ENCODE measurements at places on chromosomes 2 and 18.

DNA sequence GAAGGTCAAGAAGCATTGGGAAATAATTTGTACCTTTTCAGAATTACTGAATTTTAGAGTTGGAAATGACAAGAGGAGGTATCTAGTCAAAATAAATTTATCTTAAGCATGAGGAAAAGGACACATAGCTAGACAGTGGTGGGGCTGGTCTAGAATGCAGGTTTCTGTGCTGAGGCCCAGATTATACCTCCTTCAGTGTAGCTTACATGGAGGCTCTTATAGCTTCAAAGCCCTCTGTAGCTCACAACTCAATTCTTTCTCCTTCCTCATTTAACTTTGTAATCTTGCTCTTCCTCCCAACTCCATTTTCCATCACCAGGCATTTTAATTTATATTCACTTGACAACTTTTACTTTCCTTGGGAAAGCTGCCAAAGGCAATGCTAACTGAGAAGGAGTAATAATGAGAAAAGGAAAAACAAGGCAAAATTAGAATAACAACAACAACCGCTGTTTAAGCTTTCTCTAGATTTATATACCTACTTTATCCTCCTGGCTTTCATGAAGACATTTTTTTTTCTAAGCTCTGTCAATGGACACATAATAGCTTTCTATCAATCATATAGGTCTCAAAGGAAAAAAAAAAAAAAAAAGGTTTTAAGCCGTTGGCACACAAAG is 58.5 kb downstream of the CLHC1 start:
- no peak for DNase-seq

- DNase-seq: peak; percentile 41
Observed at GRCh38 chr2:204472375-204472774, 72.9 kb upstream of the PARD3B start.

DNA sequence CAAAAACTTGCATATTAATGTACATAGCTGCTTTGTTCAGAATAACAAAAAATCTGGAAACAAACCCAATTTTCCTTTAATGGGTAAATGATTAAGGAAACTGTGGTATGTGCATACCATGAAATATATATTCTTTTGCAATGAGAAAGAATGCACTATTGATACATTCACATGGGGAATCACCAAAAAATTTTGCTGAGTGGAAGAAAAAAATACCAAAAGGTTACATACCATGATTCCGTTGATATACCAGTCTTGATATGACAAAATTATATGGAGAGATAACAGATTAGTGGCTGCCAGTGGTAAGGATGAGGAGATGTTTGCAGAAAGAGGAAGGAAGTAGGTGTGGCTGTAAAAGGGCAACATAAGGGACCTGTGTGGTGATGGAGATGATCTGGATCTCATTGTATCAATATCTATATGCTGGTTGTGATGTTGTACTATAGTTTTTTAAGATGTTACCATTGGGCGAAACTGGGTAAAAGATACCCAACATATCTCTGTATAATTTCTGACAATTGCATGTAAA is 54.6 kb upstream of the BCL2L11 start:
- no peak for DNase-seq

DNA sequence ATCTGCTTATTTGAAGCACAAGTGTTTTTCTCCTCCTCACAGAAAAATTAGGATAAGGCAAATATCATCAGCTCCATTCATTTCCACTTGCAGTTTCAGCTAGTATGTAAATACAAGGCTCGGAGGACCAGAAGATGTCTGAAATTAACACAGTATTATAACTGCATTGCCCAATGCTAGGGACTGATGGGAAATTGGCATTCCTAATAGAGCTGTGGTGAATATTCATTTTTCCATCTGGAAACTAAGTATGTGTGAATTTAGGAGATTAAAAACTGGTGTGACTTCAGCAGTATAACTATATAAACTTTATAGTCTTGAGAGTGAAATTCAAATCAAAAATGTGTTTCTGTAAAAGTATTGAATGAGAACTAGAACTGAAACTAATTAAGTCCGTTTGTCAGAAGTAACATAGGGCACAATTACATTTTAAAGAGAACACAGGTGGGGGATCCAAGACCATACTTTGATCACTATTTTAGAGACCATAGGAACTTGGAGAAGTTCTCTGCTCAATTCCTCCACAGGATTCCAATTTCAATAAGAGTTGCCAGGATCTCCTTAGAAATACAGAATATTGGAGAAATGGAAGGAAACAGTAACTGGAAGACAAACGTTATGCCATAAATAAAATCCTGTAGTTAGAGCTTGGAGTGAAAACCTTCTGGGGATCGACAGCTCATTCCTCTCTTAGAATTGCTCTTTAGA is 12.1 kb upstream of the ITGA6 start:
- no peak for DNase-seq

- no peak for DNase-seq
Observed at GRCh38 chr18:12468445-12468844, 60.7 kb downstream of the PRELID3A start.

- DNase-seq: peak; percentile 68
Observed at GRCh38 chr2:237219826-237220225, 134.1 kb downstream of the COPS8 start.

DNA sequence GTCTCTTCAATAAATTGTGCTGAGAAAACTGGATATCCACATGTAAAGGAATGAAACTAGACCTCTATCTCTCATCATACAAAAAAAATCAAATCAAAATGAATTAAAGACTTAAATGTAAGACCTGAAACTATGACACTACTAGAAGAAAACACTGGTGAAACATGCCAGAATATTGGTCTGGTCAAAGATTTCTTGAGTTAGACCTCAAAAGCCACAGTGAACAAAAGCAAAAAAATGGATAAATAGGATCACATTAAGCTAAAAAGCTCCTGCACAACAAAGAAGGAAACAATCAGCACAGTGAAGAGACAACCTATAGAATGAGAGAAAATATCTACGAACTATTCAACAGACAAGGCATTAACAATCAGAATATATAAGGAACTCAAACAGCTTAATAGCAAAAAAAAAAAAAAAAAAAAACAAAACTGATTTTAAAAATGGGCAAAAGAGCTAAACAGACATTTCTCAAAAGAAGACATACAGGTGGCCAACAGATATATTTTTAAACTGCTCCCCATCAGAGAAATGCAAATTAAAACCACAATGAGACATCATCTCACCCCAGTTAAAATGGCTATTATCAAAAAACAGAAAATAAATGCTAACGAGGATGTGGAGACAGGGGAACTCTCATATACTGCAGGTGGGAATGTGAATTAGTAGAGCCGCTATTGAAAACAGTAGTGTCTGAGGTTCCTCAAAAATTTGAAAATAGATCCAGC is 66.3 kb downstream of the NCKAP1 start:
- DNase-seq: no peak

DNA sequence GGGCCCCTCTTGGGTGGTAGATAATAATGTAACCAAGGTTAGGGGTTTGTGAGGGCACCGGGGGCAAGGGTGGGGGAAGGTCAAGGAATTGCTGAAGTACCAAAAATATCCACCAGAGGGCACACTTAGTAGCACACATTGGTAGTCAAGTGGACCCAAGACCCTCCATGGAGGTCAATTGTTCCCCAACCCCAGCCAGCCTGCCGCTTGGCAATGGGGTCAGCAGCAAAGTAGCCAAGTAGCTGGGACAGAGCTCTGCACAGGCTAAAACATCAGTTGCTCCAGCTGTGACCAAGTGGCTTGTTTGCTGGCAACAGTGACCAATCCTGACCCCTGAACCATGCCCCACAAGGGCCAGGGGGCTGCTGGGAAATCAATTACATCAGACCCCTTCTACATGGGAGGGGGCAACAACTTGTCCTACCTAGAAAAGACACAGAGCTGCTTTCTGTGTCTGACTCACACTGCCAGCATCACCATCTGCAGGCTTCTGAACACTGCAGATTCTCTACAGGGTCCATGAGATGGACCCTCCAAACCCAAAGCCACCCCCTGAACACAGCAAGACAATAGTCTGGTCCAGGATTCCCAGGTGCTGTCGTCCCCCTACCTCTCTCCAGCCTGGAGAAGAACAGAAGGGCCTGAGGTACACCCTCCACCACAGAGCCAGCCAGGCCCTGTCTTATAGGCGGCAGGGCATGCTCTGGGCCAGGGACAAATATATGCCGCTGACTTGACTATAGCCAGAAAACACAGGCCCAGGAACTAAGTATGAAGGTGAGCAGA is 76.0 kb downstream of the EMX1 start:
- DNase-seq: peak; percentile 45

- DNase-seq: no peak
Observed at GRCh38 chr18:70781860-70782453, 493.1 kb downstream of the SOCS6 start.

DNA sequence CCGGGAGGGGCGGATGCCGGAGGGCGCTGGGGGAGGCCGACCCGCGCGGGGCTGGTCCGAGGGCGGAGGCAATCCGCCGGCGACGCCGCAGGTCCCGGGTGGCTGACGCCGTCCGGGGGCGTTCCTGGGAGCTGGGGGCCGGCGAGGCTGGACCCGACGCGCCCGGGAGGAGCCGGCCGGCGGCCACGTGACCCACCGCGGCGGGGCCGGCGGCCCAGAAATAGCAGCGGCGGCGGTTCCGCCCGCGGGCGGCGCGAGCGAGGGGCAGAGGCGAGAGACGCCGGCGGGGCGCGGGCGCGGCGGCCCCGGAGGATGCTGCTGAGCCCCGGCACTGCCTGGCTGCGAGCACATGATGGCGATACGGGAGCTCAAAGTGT is at the start of gene RAB31:
TSS of gene RAB31 (plus strand) at position 245 of the 377 bp plus-strand sequence. CDS start at position 350, 105 bp downstream.
- peak; percentile 89 for DNase-seq

Measured in EH (cell line).